M059J (cell line): ENCODE measurements at places on chromosomes 16 and 17. TPM values are rescaled to one million over a fixed set of nuclear protein-coding genes. Genes with fewer than 3 reads are reported as not detected.
A peak's percentile ranks its signal among the peaks of the same experiment; 100 is the strongest.

DNA sequence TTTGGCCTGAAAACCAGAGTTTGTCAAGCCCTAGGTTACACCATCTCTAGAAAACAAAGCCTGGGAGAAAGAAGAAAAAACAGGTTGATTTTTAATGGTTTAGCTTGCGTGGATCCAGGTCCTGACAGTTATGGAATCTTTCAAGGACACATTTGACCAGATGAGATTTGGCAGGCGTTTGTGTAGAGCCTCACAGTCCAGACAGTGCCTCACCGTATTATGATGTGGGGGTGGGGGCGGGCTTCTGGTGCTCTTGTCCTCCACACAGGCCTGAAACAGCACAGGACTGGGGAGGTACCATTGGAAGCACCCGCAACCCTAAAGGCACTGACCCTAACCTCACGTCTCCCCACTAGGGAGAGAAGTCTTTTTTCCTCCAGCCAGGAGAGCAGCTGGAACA is 19.6 kb downstream of the MVP start:
- no peak for DNase-seq

- no peak for DNase-seq
These were observed 190.2 kb upstream of the TNRC6C start for GRCh38 chr17:77768248-77768852.

DNA sequence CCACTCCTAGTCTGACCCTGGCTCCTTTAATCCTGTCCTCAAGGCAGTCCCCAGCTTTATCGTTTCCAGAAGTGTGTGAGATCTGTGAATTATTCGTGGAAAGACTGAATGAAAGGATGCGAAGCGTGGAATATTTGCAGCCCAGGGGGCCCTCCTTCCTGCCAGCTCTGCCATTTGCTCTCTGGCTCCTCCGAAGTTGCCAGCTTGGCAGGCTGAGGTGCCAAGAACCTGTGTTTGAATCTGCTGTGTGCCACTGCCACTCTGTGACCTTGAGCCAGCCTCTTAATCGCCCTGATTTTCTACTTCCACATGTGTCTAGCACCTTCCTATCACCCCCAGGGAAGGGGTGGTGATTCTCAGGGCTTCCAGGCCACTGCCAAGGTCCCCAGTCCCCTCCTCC is 10.8 kb downstream of the TBKBP1 start:
- no peak for DNase-seq

- DNase-seq, result no peak
These were observed 126.2 kb downstream of the FOXL1 start for GRCh38 chr16:86704516-86704915.

- DNase-seq, result no peak
These were observed 20.9 kb downstream of the ALOX15 start for GRCh38 chr17:4620531-4621101.

GRCh38 chr16:88456356-88457292 is 3.5 kb downstream of the ZFPM1 start:
- DNase-seq, result peak; percentile 23

- peak; percentile 97 for DNase-seq
These were observed at the start of gene KRTAP2-4 for GRCh38 chr17:41065829-41066624. Gene KRTAP2-4 (minus strand): TSS chr17:41065879. CDS start chr17:41065845, 34 bp downstream.

- peak; percentile 57 for DNase-seq
These were observed 172.8 kb upstream of the ZNF267 start for GRCh38 chr16:31700530-31701388.

DNA sequence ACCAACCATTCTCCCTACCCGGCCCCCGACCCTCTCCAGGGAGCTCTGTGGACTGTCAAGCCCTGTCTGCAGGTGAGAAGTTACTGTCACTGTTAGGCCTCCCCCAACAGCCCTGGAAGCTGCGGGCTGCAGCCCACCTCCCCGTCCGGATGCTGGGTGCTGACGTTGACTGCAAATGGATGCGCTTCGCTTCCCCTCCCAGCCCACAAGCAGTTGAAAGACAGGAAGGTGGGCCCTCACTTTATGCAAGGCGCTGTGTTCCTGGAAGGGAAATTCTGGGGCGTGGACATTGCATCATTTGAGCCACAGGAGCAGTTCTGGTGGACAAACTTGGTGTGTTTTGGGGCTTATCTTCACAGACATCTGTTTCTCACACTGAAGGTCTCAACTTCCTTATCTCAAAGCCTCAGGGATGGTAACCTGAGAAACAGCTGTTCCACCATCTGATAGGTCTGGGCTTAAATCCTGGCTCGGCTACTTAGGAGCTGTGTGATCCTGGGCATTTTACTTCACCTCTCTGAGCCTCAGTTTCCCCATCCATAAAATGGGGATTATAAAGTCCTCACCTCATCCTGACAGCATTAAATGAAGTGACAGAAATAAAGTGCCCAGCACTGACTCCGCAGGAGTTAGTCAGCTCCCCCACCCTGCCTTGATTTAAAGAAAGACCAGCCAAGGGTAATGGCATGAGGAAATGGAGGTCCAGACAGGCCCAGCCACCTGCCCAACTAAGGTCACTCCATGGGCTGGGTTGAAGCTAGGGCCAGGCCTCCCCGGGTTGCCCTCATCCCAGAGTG is 4.6 kb upstream of the DRC7 start:
- DNase-seq, result no peak

GRCh38 chr16:4297480-4297879 is 18.4 kb upstream of the GLIS2 start:
- no peak for DNase-seq

GRCh38 chr17:79655672-79656290 is 44.9 kb upstream of the RBFOX3 start:
- DNase-seq, result no peak

DNA sequence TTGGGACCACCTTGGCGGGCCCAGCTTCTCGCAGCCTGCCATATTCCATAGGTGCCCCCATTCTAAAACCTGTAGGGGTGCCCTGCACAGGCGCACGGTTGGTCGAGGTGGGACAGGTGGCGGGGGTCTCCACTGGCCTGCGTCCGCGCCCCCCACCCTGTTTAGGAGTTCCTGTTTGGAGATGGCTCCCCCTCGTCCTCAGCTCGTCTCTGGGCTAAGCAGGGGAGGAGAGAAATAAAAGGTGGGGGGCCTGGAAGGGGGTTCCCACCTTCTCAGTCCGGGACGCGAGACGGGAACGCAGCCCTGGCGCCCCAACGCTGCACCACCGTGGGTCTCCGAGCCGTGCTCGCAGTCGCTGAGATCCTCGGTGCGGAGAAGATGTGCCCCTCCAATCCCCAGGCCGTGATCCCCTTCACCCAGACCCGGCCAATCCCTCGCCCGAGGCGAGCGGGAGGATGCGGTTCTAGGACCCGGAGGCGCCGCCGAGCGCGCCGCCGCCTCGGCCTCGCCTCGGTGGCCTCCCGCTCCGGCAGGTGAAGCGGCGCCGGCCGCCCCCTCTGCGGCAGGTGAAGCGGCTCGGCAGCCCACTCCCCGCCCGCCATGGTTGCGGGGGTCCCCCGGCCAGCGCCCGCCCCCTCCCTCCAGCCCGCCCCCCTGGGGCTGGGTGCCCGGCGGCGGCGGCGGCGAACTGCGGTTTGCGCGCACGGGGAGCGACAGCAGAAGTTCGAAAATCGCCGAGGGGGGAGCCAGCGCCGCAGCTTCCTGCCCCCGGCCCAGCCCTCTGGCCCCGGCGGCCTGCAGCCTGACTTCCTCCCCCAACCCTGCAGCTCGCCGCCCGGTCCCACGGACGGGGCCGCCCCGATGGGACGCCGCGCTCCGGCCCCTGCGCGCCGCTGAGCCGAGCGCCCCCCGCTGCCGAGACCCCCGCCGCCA is at the start of gene FMNL1:
Gene FMNL1, plus strand, starts transcription at position 805 of the 933 bp plus-strand sequence. CDS start 240 bp downstream, outside the sequence.
- no peak for DNase-seq

DNA sequence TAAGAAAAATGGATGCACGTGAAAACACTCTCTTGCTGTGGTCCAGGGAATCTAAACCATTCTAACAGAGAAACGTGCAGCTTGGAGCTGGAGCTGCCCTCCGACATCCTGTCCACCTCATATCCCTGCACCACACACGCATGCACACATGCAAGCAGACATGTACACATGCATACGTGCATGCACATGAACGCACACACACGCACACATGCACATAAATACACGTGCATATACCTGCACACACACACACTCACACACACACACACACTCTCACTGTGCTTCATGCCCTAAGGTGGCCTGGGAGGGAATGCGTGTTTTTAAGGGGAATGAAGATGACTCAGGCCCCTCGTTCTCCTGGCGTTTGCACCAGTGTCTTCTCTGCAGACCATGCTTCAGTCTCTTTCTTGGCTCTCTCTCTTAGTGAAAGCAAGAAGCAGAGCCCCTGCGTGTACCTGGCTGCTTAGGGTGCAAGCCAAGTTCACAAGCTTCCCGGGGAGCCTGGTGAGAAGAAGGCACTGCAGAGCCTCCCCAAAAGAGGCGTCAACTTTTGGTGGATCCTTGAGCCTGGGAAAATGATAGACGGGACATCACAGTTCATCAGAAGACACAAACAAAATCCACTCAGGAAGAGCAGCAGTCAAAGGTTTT is 72.8 kb downstream of the GOSR1 start:
- DNase-seq, result peak; percentile 59

DNA sequence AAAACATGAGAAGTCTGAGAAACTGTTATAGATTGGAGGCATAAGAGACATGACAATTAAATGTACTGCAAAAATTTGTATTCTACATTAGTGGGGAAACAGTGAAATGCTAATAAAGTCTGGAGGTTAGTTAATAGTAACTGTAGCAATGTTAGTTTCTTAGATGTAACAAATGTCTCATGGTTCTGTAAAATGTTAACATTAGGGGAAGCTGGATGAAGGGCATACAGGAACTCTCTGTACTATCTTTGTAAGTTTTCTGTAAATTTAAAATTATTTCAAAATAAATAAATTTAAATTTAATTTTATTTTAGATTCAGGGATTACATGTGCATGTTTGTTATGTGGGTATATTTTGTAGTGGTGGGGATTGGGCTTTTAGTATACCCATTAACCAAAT is 70.0 kb upstream of the IRX6 start:
- DNase-seq, result no peak

GRCh38 chr17:42153919-42154742 is 658 bp downstream of the RAB5C start:
- peak; percentile 35 for DNase-seq

DNA sequence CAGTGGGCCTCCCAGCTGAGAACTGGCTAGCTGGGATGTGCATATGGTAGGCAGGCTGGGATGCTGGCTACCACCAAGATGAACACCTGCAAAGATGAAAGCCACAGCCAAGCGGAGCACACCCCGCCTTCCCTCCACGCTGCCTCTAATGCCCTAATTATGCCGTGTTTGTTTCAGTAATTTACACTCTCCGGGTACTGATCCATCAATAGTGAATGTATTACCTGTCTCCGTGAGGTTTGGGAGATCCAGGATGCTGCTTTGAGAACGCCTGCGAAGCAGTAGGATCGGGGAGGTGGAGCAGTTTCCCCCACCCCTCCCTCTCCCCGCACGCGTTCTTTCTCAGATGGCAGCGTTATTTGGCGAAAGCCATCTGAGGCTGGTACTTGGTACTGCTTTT is 28.9 kb upstream of the GSE1 start:
- DNase-seq, result no peak

DNA sequence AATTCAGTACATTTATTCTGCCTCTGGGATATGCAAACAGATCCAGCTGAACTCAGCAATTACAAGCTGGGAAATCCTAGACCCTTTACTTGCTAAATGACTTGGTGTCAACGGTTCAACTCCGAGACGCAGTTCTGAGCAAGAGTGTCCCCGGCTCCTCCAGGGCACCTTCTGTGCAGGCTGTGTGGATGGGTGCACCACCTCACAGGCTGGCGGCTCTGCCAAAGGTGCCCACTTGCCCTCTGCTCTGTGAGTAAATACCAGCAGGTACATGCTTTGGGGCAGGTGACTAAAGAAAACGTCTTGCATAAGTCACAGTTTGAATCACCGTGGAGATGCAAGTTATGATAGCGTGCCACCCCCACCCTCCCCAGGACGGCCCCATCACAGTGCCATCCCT is 23.3 kb downstream of the MAP1LC3B start:
- no peak for DNase-seq

GRCh38 chr17:12118617-12119016 is 97.9 kb downstream of the MAP2K4 start:
- peak; percentile 11 for DNase-seq

GRCh38 chr17:49071106-49071505 is 61.5 kb upstream of the B4GALNT2 start:
- DNase-seq, result peak; percentile 35

GRCh38 chr17:5042157-5043022 is 7.2 kb upstream of the SLC52A1 start:
- DNase-seq, result peak; percentile 29

DNA sequence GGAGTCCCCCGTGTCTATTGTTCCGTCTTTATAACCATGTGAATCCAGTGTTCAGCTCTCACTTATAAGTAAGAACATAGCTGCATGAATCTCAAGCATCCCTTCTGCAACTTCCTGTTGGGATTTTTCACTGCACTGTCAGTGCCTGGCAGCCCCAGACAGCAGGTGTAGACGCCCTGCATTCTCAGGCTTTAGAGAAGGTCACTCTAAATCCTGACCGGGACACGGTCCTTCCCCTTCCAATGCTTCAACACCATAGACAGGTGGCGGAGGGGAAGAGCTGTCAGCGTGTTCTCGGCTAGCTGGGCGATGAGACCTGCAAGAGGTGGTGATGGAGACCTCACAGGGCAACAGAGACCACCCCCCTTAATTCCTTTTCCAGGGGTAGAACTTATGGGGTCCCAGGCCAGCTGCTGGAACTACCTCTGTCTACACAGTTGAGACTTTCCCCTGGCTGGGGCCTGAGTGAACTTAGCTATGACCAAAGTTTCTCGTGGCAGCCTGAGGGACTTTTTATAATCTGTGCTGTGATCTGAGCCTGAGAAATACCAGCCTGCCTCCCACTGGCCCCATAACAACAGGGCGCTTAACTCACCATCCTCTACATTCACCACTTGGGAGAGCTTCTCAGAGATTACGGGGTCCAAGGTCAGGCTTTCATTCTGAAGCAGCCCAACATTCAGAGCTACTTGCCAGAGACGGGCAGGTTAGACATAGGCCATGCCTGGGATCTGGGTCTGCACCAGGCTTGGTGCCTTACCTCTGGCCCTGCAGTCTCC is 143.2 kb upstream of the TNRC6C start:
- DNase-seq, result no peak

DNA sequence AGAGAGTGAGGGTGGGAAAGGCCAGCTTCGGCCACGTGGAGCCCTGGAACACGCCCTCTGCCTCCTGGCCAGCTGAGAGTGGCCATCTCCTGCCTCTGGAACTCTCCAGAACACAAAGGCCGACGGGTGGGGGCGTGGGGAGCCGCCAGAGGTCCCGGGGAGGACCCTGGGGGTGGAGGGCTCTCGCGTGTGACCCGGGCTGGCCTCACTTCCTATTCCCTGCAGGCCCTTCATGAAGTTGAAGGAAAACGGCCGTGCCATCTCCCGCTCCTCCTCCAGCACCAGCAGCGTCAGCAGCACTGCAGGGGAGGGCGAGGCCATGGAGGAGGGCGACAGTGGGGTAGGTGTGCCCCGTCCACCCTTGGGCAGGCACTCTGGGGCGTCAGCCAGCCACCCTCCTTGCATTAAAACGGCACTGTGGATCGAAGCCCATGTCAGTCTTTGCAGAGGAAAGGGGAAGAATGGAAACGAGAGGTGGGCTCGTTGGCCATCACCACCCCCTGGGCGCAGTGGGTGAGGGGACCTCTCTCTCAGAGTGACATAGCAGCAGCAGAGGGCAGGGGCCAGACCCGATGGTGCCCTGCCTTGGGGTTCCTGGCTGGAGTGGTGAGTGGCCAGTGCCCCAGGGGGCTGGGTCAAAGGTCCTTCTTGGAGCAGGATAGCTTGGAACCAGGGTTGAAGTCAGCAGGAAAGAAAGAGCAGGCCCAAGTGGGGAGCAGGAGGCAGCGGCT is 37.1 kb downstream of the OR1D5 start:
- no peak for DNase-seq

The GPR179 gene
- total RNA-seq, result not detected in 2 replicates

The OR4D1 gene
- total RNA-seq, result not detected in 2 replicates

The CHTF18 gene
- 10.2 and 20.7 TPM in 2 replicates for total RNA-seq

The HID1 gene
- total RNA-seq, result 0.39 TPM in 1 of 2 replicates, not detected in the other

The GNAO1 gene
- 3.2 and 10.9 TPM in 2 replicates for total RNA-seq

The GSG1L gene
- total RNA-seq, result not detected in 2 replicates

The ERAL1 gene
- total RNA-seq, result 34.4 and 41.7 TPM in 2 replicates

The CFAP97D1 gene
- not detected in 2 replicates for total RNA-seq

The JPH3 gene
- 0.05 TPM in 1 of 2 replicates, not detected in the other for total RNA-seq
